Amygdala (tissue), 56 donors: ENCODE measurements at places on chromosomes 12 and 14.

GRCh38 chr12:118590406-118591150 is 214.2 kb downstream of the SUDS3 start:
- DNase-seq, result no peak

- no peak for DNase-seq
Observed at GRCh38 chr14:42277840-42278239, 671.2 kb downstream of the LRFN5 start.

DNA sequence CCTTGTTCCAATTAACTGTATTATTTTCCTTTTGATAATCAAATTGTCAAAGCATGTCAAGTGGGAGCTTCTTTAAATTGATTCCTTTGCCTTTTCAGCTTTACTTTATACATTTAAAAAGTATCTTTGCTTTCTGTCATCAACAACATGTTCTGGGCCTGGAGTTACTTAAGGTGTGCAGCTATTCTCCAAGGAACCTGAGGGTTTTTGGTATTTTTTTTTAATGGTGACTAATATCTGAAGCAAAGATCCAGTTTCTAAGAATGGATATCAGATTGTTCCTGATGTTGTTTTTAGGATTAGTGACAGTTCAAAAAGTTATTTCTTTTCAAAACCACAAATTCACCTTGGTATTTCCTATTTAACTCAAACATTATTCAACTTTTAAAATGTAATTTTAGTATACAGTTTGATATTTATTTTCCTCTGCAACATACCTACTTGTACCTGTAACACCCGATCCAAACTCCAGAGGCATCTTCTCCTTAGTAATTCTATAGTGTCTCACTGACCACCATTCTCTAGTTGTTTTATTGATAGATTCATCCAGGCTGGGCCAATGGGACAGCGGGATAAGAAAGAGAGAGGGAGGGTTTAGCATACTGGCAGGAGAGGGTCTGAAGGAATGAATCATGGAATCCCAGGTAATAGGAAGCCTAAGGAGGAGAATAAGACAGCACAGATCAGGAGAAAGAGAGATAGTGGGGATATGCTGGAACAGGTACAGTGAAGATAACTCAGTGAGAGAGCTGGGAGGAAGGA is 3.1 kb downstream of the CBLN3 start:
- no peak for DNase-seq

DNA sequence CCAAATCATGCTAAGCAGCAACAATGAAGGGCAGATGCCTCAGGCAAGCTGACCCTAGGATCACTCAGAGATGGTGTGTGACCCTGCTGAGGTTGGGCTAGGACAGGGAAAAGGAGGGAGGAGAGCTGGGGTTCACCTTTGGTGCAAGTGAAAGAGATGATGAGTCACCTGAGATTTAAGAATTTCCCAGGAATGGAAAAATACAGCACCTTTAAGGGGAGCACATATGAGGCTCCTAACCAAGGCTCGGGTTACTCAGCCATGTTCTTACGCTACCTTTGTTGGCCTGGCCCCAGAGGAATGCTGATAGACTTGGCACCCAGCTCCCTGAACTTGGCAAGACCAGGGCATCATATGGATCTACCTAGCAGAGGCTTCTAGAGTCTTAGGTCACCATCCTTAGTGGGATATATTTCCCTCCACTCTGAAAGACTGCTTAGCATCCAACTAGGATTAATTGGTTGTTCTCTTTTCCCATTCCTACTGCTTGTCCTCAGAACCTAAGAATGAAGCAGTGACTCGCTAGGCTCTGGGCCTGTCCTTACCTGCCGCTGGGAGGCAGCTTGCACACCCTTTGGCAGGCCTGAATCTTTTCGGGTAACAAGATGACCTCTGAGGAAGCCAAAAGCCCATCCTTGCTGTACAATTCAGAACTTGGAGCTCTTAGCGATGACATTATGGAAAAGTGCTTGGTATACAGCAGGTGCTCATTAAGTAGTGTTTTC is 4.0 kb upstream of the NAA25 start:
- DNase-seq, result no peak

GRCh38 chr14:67453575-67454300 is 34.8 kb downstream of the TMEM229B start:
- no peak for DNase-seq
